ENCODE measurements at places on chromosomes 16 and 17.

- no peak for DNase-seq
These were observed 8.5 kb upstream of the ZC3H18 start for GRCh38 chr16:88561485-88562359.

- no peak for DNase-seq
These were observed 9.1 kb upstream of the SIAH1 start for GRCh38 chr16:48394355-48394703.

DNA sequence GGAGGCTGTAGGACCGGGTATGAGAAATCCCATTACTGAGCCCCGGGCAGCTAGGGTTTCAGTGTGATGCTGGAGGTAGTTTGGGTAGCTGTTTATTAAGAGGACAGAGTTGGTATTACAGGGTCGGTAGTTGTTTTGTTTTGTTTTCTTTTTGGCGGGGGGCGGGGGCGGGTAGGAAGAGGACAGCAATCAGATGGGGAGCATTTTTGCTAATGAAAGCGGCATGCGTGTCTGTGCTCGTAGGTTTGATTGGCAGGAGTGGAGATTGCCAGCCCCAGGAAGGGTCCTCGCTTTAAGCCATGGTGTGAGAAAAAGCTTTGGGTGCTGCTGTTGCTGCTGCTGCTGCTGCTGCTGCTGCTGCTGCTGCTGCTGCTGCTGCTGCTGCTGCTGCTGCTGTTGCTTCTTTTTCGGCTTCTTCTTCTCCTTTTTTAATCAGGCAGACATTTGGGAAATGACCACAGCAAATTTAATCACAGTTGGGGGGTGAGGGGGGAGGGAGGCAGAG is 498.5 kb upstream of the ZFHX3 start:
- DNase-seq, result no peak

DNA sequence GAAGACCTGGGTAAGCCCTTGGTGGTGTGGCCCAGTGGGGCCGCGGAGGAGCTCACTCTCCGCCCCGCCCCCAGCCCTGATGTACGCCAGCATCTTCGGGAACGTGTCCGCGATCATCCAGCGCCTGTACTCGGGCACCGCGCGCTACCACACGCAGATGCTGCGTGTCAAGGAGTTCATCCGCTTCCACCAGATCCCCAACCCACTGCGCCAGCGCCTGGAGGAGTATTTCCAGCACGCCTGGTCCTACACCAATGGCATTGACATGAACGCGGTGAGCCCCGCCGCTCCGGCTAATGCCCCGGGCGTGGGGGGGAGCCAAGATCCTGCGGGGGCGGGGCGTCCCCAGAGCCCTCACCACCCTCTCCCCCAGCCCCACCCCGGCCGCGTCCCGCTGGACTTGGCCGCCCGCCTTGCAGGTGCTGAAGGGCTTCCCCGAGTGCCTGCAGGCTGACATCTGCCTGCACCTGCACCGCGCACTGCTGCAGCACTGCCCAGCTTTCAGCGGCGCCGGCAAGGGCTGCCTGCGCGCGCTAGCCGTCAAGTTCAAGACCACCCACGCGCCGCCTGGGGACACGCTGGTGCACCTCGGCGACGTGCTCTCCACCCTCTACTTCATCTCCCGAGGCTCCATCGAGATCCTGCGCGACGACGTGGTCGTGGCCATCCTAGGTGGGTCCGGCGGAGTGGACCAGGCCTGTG is 12.1 kb upstream of the DCAF7 start:
- DNase-seq, result peak; percentile 29

GRCh38 chr17:75383842-75384195 is 21.7 kb downstream of the GRB2 start:
- no peak for DNase-seq

DNA sequence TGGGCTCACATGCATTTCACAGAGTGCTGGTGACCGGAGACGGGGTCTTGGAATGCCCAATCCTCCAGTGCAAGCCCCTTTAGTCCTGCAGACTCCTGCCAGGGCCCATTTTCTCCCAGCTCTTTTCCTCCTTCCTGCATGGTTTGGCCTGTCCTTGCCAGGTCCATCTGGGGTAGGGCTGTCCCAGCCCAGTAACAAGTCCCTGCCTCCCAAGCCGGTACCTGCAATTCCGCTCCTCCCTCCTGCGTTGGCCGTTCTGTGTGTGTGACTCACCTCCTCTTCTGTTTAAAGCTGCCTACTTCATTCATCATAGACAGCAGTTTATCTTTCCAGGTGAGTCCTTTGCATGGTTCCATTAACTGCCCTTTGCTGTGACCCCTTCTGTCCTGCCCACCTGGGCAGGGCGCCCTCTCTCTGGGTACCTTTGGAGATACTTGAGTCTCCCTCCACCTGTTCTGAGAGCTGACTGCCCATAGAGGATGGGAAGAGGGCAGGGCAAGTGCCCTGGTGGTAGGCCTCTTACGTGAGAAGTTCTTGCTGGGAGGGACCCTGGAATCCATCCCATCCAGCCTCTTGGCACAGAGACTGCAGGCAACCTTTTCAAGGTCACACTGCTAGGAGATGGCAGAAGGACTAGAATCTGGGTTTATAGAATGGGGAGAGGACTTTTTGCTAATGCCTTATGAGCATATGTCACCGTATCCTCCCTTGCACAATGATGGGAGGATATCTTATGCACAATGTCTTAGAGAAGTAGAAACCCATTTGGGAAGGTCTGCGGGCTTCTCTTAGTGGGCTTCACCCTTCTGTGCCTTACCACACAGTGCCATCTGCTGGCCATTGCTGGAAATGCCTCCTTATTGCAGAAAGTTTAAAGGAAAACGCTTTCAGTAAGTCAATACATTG is 29.7 kb upstream of the LGALS9 start:
- peak; percentile 82 for DNase-seq

DNA sequence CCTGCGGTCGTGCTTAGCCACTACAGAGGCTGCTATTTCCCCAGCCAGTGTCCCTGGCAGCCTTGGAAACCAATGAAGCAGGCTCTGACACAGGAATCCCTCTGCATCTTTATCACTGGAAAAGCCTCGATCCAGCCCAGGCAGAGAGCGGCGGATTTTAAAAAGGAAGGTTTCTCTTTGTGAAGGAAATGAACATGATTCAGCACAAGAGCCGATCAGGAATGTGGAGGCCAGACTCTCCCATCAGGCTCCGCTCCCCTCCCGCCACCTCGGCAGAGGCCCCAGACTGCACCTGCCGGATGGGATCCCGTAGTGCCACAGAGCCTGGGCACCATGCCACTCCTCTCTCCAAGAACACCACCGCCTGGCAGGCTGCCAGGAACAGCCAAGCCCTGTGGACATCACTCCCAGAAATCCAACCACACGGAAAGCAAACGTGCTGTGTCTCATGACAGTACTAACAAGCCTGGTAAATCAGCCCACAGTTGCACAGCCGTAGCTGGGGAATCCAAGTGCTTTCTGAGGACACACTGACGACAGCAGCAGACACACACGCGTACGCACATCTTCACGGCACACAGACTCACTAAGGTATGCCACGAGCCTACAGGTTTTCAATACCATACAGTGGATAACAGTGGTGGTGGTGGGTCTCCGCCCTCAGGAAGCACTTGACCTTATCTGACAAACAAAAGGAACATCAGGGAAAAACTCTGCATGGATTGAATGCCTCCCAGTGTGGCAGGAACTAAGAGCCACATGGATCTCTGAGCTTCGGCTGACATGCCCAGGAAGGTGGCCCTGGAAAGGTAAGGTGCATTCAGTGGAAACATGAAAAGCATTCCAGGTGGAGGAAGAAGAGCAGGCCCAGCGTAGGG is 5.4 kb downstream of the LRRC75A start:
- no peak for DNase-seq

GRCh38 chr17:38911081-38911730 is 14.2 kb upstream of the LASP1NB start:
- peak; percentile 23 for DNase-seq

DNA sequence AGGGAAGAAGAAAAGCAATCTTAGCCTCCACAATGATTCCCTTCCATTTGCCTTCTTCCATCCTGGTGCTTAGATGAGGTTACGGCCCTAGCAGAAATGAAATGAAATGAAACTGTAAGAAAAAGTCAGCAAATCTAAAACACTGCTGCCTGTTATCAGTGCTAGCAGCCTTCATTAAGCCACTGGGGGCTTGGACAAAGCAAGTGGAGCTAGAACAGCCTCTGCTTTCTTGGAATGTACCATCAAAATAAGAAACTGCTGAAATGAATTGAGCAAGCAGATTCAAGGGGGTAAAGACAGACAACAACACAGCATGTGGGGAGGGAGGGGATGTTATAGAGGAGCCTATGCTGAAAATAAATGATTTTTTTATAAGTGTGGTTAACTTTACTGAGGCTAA is 5.1 kb downstream of the ANKFN1 start:
- DNase-seq, result no peak

DNA sequence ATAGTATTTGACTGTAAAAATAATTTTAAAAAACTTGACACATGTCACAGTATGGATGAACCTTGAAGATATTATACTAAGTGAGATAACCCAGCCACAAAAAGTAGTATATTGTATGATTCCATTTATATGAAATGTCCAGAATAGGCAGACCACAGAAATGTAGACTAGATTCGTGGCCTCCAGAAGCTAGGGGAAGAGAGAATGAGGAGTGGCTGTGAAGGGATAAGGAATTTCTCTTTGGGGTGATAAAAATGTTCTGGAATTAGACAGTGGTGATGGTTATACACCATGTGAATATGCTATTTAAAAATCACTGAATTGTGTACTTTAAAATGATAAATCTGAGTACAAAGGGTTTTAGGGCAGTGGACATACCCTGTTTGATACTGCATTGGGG is 253.1 kb upstream of the DYNLRB2 start:
- no peak for DNase-seq

DNA sequence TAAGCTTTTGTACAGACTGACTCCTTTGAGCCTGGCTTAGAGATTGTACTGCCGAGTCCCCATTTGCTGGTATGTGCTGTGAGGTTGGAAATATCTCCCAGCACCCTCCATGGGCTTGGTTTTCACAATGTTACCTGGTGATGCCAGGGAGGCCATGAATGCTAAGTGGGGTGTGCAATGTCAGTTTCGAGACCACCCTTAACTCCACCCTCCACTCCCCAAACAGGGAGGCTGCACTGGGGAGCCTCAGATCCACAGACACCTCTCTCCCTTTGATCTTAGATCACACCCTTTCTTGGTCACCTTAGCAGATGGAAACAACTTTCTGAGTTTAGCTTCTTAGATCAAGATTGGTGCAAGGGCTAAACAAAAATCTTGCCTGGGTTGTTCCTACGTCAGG is 28.6 kb upstream of the PIK3R6 start:
- DNase-seq, result peak; percentile 4

DNA sequence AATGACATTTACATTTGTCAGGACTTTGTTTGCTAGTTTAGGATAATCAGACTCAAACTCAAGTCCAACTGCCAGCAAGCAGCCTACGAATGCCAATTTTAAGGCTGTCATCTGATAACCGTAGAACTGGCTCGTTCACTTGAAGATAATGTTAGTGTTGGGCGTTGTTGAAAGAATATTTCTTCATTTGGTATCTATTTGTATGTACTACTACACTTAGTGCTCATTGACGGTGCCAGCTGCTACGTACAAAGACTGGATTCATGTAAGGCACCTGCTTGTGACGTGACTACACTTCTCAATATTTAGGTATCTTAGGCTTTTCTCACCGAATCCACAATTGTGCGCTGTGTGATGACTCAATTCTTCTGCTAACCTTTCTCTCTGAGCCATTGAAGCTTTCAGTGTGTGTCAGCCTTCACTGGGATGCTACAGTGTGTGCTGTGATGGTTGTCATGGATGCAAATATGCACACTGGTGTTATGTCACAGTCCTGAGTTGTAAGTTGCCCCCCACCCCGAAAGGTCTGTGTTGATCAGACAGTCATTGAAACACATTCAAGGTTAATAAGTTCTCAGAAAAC is 5.7 kb downstream of the ATP2C2 start:
- no peak for DNase-seq

- no peak for DNase-seq
These were observed 6.9 kb downstream of the METRNL start for GRCh38 chr17:83086199-83086880.

DNA sequence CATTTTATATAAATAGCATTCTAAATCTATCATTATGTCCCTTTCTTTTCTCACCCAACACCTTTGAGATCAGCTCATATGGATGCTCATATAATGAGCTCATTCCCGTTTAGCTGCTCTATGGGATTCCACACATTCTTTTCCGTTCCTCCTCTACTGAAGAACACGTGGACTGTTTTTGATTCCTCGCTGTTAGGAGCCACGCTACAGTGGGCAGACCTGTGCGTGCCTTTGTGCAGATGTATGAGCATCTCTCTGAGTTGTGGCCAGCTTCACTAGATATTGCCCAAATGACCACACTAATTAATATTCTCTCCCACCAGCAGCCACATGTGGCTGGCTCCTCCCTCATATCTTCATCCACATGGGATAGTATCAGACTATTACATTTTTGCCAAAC is 6.0 kb upstream of the TNFRSF13B start:
- DNase-seq, result no peak

- DNase-seq, result no peak
These were observed 115.3 kb upstream of the HLF start for GRCh38 chr17:55149485-55149884.

DNA sequence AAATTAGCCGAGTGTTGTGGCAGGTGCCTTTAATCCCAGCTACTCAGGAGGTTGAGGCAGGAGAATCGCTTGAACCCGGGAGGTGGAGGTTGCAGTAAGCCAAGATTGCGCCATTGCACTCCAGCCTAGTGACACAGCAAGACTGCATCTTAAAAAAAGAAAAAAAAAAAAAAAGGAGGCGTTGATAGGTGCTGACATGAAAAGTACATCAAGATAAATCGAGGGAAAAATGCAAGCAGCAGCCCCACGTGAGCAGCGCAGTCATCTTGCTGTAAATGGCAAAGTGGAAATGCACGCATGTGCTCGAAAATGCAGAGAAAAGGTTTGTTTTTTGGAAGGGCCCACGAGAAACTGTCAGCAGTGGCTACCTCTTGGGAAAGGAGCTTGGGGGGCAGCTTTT is 20.9 kb downstream of the MXRA7 start:
- DNase-seq, result no peak

DNA sequence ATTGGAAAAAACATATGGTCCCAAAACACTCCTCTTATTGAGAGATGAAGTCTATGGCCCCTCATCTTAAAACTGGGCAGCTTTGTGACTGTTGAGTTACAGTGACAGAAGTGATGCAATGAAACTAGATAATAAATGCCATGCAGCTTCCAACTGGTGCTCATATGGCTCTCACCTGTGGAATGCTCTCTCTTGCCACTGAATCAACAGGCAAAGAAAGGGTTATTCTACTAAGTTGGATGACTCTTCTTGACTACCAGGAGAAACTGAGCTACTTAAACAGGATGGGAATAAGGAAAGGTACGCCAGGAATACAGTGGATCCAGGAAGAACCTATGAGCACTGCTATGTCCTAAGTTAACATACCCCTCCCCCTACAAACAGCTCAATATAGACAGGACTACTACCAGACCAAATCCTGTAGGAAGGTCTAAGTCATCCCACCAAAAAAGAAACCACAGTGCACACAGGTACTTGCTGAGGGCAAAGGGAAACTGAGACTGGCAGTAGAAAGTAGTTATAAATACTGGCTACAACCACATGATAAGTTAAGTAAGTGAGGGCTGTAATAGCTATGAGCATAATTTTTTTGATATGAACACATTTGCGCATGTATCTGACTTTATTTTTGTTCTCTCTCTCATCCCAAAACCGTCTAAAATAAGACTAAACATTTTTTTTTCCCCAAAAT is 398.5 kb downstream of the ZFHX3 start:
- DNase-seq, result no peak

Measured in activated CD4-positive, CD25-positive, alpha-beta regulatory T cell treated with anti-CD3 and anti-CD28 coated beads, Interleukin-2, amount 50 U/mL, for 72 hours (primary cell).